Naive thymus-derived CD4-positive, alpha-beta T cell (primary cell): ENCODE measurements at places on chromosomes 13 and 19. TPM values are rescaled to one million over a fixed set of nuclear protein-coding genes. Genes with fewer than 3 reads are reported as not detected.

Gene OSCAR
- total RNA-seq, result 0.51 TPM

Gene MBD3L3
- total RNA-seq, result not detected

Gene RNF225
- not detected for total RNA-seq

Gene CYP4F3
- total RNA-seq, result not detected

Gene ZNF560
- not detected for total RNA-seq

Gene ATP5F1D
- total RNA-seq, result 90.6 TPM

Gene ANKLE1
- total RNA-seq, result 3.7 and 5.5 TPM in 2 replicates

Gene ZIC2
- total RNA-seq, result 0.51 and 0.71 TPM in 2 replicates
